Germinal center (tissue), 1 donor: ENCODE measurements at places on chromosomes 5 and 9.
A peak's percentile ranks its signal among the peaks of the same experiment; 100 is the strongest.

GRCh38 chr5:142357469-142358090 lies 32.8 kb upstream of the SPRY4 start:
- DNase-seq: peak; percentile 14

DNA sequence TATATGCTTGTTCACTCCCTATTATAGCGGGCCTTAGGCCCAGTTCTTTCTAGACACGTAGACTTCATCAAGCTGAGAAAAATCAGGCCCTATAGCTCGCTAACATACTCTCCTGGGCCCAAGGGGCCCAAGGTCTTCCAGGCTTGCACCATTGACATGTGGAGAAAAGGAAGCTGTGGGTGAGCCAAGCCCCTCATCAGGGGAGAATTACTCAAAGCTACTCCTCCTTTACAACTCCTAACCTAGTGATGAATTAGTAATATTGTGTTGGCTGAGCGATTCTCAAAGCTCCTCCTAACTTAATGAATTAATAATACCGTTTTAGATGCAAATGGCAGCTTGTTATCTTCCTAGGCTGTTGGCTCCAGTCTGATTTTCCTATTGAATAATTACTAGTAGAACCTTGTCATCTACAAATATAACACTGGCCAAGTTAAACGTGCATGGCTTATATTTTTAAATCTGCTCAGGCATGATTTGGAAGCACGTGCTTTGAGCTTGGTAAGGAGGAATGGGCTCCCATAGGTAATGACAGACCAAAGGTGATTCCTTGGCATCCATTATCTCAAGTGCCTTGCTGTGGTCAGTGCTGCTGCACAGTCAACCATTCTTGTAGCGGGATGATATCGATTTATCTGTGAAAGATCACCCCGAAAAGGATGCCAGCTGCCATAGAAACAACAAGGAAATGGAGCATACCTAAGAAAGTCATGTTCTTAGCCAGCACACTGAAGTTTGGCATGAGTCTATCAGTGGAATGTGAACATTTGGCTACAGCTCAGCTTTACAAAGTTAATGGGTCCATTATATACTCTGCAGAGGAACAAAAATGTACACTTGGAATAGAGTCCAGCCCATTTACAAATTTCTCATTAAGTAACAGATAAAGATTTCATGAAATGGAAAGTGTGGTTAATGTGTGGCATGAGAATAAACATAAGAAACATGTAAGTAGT lies 23.8 kb downstream of the LVRN start:
- no peak for DNase-seq

- DNase-seq: no peak
These were observed 1.2 kb downstream of the SMC5 start for GRCh38 chr9:70260007-70260443.

- no peak for DNase-seq
These were observed 1038.6 kb upstream of the DMAC1 start for GRCh38 chr9:8838136-8838535.

DNA sequence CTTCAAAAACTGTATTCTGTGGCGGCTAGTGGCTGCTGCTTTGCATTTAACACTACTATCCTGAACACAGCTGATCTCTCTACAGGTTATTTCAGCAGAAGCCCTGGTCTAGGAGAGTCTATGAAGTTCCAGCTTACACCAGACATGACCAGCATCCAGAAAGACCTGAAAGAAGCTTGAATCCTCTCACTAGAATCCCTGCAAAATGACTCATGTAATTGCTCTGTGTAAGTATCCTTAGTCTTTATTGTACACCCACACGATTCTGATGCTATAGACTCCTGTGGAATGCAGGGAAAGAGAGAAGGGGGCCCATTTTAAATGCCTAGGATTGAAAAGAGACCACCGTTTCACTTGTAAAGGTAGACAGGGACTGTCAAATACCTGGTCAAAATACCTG lies 859 bp upstream of the GRIA1 start:
- no peak for DNase-seq

GRCh38 chr5:177409043-177409801 lies at the start of gene F12:
TSS of gene F12 (minus strand) at chr5:177409564. CDS start at chr5:177409527, 37 bp downstream.
- no peak for DNase-seq

- DNase-seq: no peak
These were observed 41.4 kb upstream of the F2R start for GRCh38 chr5:76674330-76675066.

DNA sequence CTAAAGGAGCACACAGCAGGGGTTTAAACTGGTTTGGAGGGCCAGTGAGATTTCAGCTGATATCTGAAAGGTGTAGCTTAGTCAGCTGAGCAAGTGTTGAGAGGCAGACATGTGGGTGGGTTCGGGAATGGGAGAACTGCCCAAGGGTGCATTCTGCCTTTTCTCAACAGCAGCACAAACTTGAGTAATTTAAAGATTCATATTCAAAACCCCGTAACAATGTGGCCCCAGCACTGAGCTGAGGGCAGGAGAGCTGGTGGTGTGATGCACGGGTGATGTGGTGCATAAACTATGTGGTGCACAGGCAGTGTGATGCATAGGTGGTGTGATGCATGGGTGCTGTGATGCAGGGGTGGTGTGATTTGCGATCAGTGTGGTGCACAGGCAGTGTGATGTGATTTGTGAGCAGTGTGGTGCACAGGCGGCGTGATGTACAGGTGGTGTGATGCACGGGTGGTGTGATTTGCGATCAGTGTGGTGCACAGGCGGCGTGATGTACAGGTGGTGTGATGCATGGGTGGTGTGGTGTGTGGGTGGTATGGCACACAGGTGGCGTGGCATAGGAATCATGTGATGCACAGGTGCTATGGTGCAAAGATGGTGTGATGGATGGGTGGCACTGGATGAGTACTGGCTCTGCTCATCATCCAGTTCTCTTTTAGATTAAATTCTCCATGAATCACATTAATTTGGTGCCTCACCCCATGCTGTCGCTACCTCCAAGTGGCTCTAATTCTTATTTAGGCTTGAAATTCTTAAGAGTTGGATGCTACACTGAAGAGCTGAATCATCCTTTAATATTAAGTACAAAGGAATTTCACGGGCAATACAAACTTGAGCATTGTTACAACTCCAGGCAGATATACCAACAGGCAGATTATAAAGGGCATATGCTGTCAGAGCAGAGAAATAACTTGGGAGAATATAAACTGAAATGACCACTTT lies 53.6 kb downstream of the DAP start:
- DNase-seq: no peak

DNA sequence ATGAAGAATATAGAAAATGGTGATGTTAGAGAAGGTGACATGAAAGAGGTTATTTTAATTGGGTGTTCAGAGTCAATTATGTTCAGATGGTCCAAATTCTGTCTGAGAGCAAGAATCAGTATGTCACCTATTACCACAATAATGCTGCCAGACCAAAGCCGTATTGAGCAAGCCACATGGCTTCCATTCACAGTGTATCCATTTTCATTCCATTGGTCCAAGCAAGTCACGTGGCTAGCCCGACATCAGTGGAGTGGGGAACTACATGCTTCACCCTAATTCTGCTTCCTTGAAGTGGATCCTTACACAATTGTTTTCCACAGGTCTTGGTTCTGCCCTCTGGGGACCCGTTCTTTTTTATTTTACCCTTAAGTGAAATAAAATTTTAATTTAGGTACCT lies 413.5 kb downstream of the EBF1 start:
- DNase-seq: no peak

DNA sequence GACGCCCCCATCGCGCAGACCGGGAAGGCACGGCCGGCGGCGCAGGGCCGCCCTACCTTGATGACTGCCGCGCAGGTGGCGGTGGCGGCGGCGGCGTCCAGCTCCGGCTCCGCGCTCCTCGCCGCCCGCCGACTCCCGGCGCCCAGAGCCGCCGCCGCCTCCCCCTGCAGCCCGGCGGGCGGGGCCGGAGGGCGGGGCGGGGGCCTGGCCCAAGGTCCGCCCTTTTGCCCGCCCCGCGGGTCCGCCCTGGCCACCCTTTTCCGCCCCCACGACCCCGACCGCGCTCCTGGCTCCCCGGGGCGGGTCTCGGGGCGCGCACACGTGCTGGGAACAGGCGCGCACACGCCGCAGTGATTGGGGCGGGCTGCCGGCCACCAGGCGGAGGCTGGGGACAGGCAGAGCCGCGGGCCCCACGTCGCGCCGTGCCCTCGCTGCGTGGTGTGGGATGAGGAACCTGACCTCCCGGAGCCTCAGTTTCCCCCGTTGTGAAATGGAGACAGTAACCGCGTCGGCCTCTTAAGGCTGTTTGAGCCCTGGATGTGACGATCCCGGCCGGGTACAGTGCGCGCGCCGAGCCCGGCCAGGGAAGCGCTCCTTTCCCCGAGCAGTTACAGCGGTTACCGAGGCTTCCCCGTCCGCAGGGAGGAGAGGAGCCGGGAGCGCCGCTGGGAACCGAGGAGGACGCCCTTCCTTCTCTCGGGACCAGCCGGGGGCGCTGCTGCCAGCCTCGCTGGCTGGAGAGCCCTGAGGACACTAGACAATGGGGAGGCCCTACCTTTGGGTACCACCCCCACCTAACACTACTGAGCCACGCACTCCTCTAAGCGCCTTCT lies at the start of gene CORO2A:
Gene CORO2A (minus strand): TSS at position 135 of the 833 bp plus-strand sequence. CDS start 34,977 bp downstream, outside the sequence.
- peak; percentile 84 for DNase-seq

DNA sequence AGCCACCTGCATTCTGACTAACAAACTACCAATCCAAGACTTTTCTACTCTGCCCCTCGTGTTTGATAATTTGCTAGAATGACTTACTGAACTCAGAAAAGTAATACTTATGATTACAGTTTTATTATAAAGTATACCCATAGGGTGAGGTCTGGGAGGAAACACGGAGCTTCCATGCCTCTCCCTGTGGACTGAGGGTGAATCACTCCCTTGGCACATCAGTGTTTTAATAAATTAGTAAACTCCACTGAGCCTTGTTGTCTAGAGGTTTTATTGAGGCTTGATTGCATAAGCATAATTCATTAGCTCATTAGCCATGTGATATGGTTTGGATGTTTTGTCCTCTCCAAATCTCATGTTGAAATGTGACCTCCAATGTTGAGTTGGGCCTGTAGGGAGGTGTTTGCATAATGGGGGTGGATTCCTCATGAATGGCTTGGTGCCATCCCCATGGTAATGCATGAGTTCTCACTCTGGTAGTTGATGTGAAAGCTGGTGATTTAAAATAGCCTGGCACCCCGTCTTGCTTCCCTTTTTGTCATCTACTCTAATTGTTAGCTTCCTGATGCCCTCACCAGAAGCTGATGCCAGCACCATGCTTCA lies 233.6 kb upstream of the TRPC7 start:
- DNase-seq: no peak

GRCh38 chr9:87876708-87877107 lies 6.0 kb upstream of the SPATA31E1 start:
- no peak for DNase-seq

DNA sequence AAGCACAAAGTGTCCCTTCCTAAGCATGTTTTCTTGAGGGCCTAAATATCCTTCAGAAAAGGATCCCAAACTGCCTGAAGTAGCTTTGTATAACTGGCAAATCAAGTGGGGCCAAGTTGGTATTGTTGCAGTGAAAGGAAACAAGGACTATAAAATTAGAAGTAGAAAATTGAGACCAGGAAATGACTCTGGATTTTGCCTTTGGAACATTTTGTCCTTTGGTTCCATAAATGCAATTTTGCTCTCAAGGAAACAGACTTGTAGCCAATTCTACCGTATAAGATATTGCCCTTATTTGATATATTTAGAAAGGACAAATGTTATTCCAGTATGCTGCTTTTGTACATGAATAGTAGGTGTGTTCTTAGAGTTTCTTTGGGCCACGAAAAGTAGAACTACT lies 34.4 kb downstream of the RABGAP1 start:
- DNase-seq: no peak

DNA sequence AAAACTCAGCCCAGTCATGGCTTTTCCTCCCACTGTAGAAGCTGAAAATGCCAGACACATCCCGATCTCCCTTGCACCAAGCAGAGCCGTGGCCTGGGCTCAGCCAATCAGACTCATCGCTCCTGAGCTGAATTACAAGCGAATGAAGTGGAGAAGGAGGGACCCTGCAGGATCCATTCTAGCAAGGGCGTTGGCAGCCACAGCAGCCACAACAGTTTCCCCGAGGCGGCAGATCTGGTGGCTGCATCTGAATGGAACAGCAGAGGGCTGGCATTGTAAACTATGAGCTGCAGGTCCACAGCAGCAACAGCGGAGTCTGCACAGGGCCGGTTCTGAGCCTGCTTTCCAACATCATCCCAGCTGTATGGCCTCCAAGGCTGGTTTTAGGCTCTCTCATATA lies 23.8 kb downstream of the ALG2 start:
- no peak for DNase-seq

DNA sequence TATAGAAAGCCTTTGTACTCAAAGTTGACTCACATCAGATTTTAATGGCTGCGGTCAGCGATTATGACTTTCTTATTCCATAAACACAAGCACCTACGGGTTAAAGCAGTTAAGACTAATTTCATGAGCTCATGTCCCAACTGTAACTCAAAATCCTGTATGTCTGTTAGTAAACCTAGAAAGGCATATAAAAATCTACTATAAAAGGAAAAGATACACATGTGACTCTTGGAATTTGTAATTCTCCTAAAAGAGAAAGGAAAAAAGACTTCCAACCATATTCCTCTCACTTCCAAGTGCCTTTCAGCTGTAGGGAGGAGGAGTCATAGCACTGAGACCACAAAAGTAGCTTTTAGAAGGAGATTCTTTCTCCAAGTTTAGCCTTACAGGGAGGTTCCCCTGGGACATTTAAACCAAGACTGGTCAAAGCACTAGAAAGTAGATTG lies 129.1 kb downstream of the EBF1 start:
- DNase-seq: no peak

DNA sequence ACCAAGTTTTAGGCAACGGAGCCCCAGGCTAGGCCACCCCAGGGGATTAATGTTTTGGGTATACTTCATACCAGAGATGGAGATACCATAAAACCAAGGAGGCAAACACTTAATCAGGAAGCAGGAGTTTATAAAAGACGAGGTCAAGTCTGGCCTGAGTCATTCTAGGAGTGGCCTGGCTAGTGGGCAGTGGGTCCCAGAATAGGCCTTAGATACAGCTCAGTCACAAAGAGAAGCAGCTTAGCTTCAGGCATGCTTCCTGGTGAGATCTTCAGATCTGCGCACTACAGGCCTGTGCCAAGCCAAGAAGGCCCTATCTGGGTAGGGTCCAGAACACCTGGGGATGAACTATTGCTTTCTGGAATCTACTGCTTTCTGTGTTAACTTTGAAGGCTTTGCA lies 20.6 kb upstream of the NR5A1 start:
- no peak for DNase-seq

DNA sequence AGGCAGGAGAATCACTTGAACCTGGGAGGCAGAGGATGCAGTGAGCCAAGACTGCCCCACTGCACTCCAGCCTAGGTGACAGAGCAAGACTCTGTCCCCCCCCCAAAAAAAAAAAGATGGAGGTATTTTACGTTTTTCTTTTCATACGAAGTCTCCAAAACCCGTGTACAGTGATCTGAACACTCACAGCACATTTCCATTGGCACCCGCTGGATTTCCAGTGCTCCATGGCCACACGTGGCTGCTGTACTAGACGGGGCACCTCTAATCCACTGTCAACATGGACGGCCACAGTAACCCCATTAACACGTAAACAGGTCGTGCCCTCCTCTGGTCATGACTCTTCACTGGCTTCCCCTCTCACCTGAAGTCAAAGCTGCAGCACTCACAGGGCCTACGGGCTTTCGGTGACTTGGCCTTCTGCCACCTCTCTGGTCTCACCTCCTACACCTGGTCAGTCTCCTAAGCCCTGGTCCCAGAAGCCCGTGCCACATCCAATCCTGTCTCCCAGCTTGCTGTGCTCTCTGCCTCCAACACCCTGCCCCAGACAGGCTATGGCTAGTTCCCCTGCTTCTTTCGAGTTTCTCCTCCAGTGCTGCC lies 22.1 kb downstream of the TBC1D9B start:
- no peak for DNase-seq
